Renal cortex interstitium (tissue), 15 donors: ENCODE measurements at places on chromosomes 1 and 21. TPM values are rescaled to one million over a fixed set of nuclear protein-coding genes. Genes with fewer than 3 reads are reported as not detected.

- no peak for DNase-seq
These were observed 33.8 kb upstream of the TSPAN2 start for GRCh38 chr1:115123116-115123515.

SYCP1 gene
- polyA plus RNA-seq, result 0.44 TPM

CLDN17 gene
- not detected for polyA plus RNA-seq

RPF1 gene
- polyA plus RNA-seq, result 53.0 TPM

FAM163A gene
- polyA plus RNA-seq, result 2.1 TPM

- DNase-seq, result no peak
These were observed 18.4 kb downstream of the LORICRIN start for GRCh38 chr1:153277852-153278251.

CLDN8 gene
- polyA plus RNA-seq, result 52.3 TPM

AVPR1B gene
- 0.79 TPM for polyA plus RNA-seq

- no peak for DNase-seq
These were observed 85.2 kb upstream of the ABCD3 start for GRCh38 chr1:94332952-94333351.

GRCh38 chr1:235427447-235427846, 60.2 kb downstream of the TBCE start:
- no peak for DNase-seq

CELA2B gene
- polyA plus RNA-seq, result 0.56 TPM

GRCh38 chr1:181592255-181592859, 109.0 kb downstream of the CACNA1E start:
- no peak for DNase-seq
